Cerebellar nuclear complex (tissue), 1 donor: ENCODE measurements at places on chromosomes 1 and 21.

- DNase-seq = no peak
Observed at GRCh38 chr1:185325413-185325812, 8.4 kb upstream of the IVNS1ABP start.

DNA sequence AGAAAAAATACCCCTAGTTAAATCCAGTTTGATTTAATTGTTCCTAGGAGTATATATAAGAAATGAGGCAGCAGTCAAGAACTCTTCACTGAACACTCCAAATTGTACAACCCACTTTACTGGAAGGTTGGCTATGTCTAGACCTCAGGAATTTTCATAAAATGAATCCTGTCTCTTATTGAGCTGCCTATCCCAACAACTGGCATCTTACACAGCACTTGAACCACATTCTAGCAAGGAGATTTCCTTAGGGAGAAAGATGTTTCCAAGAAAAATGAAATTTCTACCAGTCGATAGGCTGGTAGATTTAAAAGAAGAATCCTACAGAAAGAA is 16.3 kb downstream of the RNF19B start:
- DNase-seq = no peak

DNA sequence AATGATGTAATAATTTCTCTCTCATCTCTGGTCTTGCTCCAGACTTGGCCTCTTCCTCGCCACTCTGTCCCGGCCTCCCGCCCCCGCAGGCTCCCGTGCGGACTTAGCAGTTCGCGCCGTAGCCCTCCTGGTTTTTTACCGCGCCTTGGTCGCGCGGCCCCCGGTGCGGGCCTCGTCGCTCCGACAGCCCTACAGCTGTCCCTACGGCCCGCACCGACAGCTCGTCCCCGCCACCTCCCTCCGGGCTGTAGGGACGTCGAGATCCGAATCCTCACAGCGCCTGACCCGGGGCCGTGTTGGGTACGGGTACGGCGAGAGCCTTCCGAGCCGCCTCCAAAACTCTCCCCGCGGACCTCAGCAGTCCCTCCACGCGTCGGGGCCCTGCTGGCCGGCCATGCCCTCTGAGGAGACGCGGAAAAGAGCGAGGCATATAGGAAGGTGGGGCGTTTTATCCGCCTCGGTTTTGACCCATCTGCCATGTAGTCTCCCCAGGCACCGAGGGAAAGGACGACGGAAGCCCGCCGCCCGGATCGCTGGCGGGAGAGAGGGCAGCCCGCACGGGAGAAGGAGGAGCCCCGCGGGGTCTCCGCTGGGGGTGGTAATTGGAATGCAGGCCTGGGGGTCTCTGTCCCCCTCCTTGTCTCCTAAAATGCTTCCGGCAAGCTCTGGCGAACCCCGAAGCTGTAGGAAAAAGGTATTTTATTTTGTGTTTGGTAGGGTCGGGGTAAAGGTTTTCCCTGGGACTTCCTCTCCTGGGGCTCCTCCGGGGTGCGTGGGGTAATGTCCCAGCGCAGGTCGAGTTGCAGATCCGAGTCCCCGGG is 3.3 kb downstream of the LHX4 start:
- no peak for DNase-seq

- DNase-seq = no peak
Observed at GRCh38 chr1:161216945-161217712, 2.0 kb downstream of the FCER1G start.

GRCh38 chr21:37375866-37376574 is 9.4 kb downstream of the DYRK1A start:
- no peak for DNase-seq

- no peak for DNase-seq
Observed at GRCh38 chr1:217585577-217585976, 45.3 kb downstream of the GPATCH2 start.

- no peak for DNase-seq
Observed at GRCh38 chr1:116330342-116330652, 42.7 kb upstream of the ATP1A1 start.

DNA sequence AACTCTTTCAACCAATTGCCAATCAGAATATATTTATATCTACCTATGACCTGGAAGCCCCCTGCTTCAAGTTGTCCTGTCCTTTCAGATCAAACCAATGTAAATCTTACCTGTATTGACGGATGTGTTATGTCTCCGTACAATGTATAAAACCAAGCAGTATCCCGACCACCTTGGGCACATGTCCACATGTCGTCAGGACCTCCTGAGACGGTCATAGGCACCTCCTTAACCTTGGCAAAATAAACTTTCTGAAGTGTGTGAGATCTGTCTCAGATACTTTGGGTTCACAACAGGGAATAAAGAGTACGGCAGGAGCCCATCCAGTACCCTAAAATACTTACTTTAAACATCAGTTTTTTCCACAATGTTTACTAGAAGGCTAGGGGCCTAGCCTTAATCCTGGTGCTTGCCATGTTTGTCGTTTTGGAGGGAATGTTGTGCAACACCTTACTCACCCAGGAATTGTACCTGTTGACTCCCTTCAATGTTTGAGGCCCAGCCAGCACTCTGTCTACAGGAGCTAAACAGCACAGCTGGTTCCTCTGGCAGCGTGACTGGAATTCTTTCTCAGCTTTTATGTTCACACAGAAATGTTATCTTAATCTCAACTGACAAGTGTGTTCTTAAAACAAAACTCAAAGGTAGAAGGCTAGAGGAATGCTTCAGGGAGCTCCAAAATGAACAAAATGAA is 90.8 kb upstream of the USP25 start:
- no peak for DNase-seq

DNA sequence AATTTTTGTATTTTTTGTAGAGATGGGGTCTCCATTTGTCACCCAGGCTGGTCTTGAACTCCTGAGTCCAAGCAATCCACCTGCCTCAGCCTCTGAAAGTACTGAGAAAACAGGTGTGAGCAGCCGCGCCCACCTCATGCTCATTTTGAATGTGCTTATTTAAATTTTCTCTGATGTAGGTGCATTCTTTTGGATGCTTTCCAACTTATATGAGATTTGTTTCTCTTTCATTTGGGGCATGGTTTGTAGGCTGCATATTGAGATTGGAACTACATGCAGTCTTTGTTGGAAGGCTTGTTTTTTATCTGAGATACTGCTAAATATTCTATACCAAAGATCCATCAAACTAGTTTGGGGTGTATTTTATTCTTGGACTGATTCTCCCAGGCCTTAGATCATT is 81.0 kb upstream of the IVNS1ABP start:
- no peak for DNase-seq

- DNase-seq = no peak
Observed at GRCh38 chr1:35369922-35370671, 101.6 kb downstream of the ZMYM4 start.

DNA sequence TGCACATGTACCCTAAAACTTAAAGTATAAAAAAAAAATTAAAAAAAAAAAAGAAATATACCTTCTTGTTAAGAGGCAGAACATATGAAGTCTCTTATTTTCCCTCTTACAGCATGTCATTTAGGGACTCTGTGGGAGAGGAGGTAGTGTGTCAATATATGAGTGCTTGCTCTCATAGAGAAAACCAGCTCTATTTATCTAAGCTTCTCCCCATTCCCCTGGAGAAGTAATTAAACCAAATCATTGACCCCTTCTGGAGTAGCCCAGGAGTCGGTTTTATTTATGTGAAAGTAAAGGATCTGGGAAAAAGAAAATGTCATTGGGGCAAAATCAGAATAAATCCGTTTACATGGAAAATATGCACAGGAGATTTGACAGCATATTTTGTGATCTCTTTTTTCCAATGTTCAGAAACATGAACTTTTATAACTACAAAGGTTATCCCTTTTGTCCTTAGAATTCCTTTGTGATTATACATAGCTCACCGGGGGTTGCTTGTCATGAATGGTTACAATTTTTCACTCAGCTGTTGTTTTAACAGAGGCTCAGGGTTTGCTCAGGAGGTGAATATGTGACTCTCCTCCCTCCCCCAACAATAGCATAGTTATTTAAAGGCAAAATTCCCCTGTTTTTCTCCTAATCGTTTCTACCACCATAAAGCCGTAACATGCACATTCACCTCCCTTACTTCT is 114.5 kb upstream of the C1orf21 start:
- DNase-seq = no peak

- DNase-seq = no peak
Observed at GRCh38 chr1:9384751-9385245, 92.1 kb downstream of the SPSB1 start.

- DNase-seq = no peak
Observed at GRCh38 chr1:188314557-188315137, 1485.9 kb downstream of the PLA2G4A start.

DNA sequence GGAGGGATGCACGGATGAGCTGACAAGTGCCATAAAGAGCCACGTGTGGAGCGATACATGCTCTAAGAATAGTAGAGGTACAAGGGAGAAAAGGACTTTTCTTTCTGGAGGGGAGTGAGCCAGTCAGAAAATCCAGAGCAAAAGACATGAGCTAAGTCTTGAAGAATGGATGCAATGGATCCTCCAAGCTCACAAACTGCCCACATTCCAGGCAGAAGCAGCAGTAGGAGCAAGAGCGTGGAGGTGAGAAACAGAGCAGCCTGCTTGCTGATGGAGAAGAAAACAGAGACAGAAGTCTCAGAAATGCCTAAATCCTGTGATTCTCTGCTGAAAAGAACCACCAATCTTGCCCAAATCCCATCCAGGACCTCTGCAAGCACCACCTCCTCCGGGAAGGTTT is 78.2 kb upstream of the RALGPS2 start:
- DNase-seq = no peak

GRCh38 chr1:231534703-231535159 is 6.3 kb downstream of the TSNAX start:
- no peak for DNase-seq

GRCh38 chr1:114159941-114160340 is 6.3 kb upstream of the SYT6 start:
- DNase-seq = no peak

- no peak for DNase-seq
Observed at GRCh38 chr1:164466001-164466421, 93.0 kb upstream of the PBX1 start.

DNA sequence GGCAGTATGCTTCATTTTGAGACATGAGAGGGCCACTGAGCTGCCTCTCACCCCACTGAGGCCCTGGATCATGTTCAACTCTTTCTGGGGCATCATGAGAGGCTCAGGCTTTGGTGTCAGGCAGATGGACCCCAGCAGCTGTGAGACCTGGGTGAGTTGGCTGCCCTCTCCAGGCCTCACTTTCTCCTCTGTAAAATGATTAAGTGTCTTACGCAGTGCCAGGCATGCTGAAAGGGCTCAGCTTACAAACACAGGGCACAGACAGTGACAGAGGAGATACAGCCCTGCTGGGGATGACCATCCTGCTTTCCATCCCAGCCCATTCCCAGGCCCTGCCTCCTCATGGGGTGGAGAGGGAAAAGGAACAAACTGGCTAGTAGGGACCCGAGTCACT is 387.4 kb downstream of the MATN1 start:
- no peak for DNase-seq

DNA sequence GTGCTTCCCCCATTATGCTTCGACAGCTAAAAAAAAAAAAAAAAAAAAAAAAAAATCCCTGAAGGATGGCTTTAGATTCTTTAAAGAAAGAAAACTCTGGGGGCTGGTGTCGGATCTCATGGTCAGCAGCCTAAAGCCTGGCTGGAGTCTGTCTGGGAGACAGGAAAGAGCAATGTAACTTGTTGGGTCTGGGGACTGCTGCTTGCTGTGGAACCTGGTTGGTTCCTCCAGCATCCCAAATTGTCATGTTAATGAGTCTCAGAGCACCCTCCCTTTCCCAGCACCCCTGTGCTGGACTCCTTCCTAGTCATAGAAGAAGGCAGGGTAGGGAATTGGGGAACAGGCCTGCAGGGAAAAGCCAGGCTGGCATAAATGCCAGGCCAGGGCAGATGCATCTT is 3.0 kb downstream of the KCNC4 start:
- DNase-seq = no peak

GRCh38 chr1:43968348-43968948 is 1.4 kb upstream of the DPH2 start:
- DNase-seq = no peak

DNA sequence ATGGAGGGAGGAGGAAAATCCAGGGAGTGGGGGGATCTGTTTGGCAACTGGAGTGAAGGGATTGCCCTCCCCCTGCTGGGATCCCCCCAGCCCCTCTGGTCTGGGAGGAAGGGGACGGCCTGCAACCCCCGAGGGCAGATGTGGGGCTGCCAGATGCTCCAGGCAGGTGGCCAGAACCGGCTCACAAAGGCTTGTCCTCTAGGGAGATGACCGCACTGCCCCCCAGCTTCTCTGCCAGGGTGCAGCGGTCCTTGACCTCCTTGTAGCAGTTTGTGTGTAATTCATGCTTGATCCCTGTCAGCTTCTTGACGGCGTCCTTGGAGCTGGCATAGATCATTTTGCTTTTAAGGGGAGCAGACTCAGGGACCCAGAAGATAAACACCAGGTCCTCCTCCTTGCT is 69.2 kb downstream of the ROR1 start:
- no peak for DNase-seq

- DNase-seq = no peak
Observed at GRCh38 chr1:40592107-40592803, 60.8 kb downstream of the ZNF684 start.
